SIG-M5 (cell line): ENCODE measurements at places on chromosomes 3 and 15.

DNA sequence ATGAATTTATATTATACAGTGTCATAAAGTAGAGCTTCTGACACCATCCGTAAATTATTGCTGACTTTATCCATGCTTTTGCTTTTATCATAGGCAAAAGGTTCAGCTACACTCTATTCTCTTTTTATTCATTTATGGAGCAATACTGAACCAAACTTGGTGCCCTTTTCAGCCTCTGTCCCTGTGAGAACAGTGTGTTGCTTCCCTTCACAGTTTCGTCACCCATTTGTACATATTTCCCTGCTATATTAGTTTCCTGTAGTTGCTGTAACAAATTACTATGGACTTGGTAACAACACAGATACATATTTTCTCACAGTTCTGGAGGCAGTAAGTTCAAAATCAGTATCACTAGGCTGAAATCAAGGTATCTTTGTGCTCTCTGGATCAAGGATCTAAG, 2.8 kb upstream of the RPL24 start:
- DNase-seq, result no peak

- DNase-seq, result no peak
Observed at GRCh38 chr3:52140000-52140399, 14.2 kb downstream of the POC1A start.

- no peak for DNase-seq
Observed at GRCh38 chr3:124986192-124987143, 51.9 kb upstream of the MUC13 start.

- DNase-seq, result no peak
Observed at GRCh38 chr3:13115991-13116390, 42.8 kb upstream of the IQSEC1 start.

- no peak for DNase-seq
Observed at GRCh38 chr3:177244606-177245005, 47.3 kb upstream of the TBL1XR1 start.

DNA sequence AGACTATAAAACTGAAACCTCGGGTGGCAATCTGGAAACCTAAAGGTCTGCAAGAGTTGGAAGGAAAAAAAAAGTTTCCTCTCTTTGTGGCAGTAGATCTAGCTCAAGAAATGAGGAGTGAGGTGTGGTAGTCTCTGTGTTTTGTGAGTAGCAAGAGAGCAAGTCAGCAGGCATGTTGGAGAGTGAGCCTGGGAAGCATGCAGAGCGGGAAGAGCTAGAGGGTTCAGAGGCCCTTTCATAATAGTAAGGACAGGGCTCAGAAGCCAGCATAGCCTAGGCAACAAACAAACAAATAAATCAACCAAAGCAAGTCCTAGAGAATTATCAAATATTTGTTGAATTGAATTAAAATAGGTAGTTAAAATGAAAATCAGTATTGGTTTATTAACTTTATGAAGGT, 189.7 kb upstream of the CBLB start:
- DNase-seq, result no peak

GRCh38 chr3:187064210-187065115, 74.8 kb downstream of the RPL39L start:
- no peak for DNase-seq

- DNase-seq, result no peak
Observed at GRCh38 chr15:80266113-80266512, 14.1 kb upstream of the CTXND1 start.

DNA sequence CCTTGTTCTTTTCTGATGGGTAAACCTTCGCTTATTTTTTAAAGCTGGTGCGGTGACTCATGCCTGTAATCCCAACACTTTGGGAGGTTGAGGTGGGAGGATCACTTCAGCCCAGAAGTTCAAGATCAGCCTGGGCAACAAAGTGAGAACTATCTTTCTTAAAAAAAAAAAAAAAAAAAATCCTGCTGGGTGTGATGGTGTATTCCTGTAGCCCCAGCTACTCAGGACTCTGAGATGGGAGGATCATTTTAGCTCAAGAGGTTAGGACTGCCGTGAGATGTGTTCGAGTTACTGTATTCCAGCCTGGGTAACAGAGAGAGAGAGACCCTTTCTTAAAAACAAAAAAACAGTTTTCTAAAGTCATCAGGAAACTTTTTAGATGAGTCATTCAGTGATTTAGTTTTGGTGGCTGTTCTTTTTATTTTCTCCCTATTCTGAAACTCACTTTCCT, 37.7 kb downstream of the SLMAP start:
- DNase-seq, result no peak

- DNase-seq, result no peak
Observed at GRCh38 chr3:111850537-111850936, 8.5 kb upstream of the PHLDB2 start.

DNA sequence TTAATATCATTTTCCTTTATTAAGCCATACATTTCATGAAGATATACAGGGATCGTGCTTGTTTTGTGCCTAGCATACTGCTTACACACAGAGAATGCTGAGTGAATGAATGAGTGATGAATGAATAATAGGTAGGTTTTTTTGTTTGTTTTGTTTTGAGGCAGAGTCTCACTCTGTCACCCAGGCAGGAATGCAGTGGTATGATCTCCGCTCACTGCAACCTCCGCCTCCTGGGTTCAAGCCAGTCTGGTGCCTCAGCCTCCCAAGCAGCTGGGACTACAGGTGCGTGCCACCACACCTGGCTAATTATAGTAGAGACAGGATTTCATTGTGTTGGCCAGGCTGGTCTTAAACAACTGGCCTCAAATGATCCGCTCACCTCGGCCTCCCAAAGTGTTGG, 400.0 kb downstream of the ROBO1 start:
- DNase-seq, result no peak

DNA sequence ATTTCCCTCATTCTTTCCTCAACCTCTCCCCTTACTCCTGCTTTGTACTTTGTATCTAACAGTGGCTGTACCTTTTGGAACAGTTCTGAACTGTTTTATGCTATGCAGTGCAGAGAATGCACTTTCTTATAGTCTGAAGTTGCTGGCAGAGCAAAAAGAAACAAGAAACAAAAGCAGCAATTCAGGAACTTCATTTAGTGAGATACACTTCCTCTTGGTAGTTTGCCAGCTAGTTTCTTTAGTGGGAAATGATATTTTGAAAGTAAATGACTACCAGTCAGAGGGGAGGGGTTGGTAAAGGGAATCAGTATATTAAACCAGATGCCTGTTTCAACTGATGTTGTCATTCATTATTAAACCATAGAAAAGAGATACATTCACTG, 55.0 kb upstream of the CHD2 start:
- DNase-seq, result peak; percentile 56

DNA sequence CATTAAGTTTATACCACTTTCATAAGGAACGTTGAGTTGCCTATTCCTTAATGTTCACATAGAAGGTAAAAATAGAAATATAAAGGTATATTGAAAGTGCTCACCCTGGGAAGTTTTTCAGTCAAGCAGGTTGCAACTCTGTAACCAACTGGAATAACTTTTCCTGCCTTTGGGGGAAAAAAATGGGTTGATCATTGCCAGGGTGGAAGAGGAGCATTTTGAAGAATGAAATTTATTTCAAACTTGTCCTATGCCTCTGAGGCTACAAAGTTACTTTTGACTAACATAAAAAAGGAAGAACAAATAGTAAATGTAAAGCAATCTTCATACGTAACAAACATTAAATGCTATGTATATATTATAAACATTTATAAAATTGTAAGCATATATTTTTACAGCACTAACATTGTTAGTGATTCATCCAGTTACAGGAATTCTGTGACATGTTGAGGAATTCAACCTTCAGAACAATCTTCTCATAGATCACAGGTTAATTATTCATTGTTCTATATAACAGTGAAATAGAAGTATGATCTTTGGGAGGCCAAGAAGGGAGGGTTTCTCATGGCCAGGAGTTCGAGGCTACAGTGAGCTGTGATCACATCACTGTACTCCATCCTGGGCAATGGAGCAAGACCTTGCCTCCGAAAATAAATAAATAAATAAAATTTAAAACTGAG, 13.5 kb downstream of the EFHB start:
- no peak for DNase-seq

DNA sequence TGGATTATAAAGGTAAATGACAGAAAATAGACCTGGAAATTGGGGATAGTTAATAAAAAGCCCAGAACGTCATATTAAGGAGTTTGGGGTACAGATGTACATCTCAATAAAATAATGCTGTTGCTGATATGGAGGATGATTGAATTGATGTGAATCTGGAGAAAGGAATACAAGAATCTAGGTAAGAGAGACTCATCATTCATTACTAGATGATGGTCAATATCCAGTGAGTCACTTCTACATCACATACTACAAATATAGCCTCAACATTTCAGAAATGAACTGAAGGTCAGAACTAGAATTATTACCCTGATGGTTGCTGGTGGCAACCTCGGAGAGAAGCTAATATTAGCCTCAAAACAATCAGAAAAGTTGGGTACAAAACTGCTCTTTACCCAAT, 37.6 kb upstream of the P3H2 start:
- DNase-seq, result no peak

DNA sequence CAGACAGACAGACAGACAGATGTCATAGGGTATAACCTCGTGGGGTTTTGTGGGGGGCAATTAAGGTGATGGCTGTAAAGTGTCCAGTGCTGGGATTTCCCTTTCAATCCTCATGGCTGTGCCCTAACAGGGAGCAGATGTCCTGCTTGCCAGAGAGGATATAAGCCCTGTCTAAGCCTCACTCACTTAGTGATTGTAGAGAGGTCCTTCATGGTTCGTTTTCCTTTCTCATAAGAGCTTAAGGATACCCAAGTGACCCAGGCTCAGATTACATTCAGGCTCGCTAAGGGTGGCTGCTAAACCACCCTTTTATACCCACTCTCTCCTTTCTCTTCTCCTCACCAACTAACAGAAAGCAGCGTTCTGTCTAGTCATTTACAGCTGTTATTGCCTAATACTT, 19.2 kb downstream of the LYSMD2 start:
- DNase-seq, result no peak

GRCh38 chr3:154571553-154572226, 141.7 kb upstream of the GPR149 start:
- DNase-seq, result no peak

GRCh38 chr15:78390826-78391225, 47.2 kb upstream of the IREB2 start:
- DNase-seq, result no peak

- no peak for DNase-seq
Observed at GRCh38 chr15:80309769-80310384, 57.9 kb upstream of the CTXND1 start.

GRCh38 chr15:80208758-80209734, 43.0 kb downstream of the CTXND1 start:
- DNase-seq, result no peak

DNA sequence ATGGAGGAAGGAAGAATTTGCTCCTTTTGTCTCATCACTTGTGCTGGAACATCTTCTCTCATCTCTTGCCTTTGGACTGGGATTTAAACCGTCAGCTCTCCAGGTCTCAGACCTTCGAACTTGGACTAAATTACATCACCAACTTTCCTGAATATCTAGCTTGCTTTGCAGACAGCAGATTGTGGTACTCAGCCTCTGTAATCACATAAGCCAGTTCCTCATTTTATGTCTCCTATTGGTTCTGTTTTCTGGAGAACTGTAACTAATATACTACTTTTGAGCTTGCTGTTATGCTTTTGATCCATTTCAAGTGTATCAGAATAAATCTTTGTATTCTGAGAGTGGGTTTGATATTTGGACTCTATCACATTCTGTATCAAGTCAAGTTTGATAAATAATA, 164.3 kb upstream of the VEPH1 start:
- DNase-seq, result no peak

GRCh38 chr3:45642731-45643152, 46.5 kb upstream of the SACM1L start:
- no peak for DNase-seq

- no peak for DNase-seq
Observed at GRCh38 chr3:113552851-113553250, 20.5 kb downstream of the SIDT1 start.

GRCh38 chr3:160150525-160150924, 74.7 kb upstream of the C3orf80 start:
- no peak for DNase-seq

DNA sequence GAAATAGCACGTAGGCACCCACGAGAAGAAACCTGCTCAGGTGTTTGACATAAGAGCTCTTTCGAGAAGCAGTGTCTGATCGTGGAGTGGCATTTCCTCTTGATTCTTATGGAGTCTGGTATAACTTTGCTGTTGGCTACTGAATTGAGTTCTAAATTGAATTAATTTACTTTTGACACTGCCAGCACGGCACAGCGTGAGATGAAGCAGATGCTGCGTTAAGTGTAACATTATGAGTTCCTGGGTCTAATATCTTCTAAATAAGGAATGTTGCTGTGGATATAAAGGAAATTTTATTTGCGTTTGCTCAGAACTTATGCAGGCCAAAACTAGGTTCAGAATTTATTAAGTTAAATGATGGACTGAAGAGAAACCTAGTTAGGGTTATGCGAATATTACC, 919.9 kb downstream of the TUSC7 start:
- DNase-seq, result no peak

- no peak for DNase-seq
Observed at GRCh38 chr3:70120357-70120966, 120.9 kb downstream of the SAMMSON start.

- no peak for DNase-seq
Observed at GRCh38 chr3:60146121-60146520, 1096.3 kb upstream of the CFAP20DC start.

DNA sequence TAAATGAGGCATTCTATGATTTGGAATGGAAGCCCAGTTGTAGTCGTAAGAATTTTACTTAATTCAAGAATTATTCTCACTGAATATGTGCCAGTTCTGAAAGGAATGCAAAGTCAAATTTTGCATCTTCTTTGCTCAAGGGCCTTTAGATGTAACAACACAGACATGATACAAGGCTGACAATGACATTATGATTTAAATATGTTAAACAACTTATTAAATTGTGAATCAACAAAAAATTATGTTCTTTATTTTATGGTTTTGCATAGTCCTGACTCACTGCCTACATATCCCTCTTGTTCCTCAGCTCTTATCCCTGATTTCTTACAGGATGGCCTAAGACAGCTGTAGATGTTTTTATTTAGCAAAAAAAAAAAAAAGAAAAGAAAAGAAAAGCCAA, 170.9 kb upstream of the NR2E3 start:
- DNase-seq, result no peak

DNA sequence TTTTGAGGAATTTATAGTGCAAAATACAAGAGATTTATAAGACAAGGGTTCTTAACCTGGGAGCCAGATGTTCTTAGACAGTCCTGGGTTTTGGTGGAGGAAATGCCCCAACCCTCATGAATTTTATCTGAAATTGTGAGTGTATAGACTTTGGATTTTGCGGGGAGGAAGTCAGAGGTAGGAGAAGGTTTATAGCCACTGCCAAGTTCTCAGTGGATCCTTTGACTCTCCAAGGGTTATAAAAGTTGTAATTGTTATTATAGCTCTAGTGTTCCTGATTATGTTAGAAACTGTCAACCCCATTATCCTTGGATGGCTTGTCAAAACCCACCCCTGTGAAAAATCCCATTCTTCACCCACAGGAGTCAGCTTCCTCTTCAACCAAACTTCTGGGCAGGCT, 183.6 kb downstream of the LRTM1 start:
- DNase-seq, result no peak
